ENCODE measurements at places on chromosomes 16 and 17. TPM values are rescaled to one million over a fixed set of nuclear protein-coding genes. Genes with fewer than 3 reads are reported as not detected.

Gene AGRP
- not detected for total RNA-seq

Gene TRIM16
- total RNA-seq, result 51.3 TPM

Gene KIF2B
- not detected for total RNA-seq

Gene TBX2
- total RNA-seq, result not detected

Gene TMEM238L
- not detected for total RNA-seq

Gene KLHL10
- not detected for total RNA-seq

Gene OR2C1
- total RNA-seq, result not detected

Gene HSD11B2
- total RNA-seq, result 0.29 TPM

Gene BEAN1
- total RNA-seq, result not detected

Gene POLR2A
- total RNA-seq, result 208 TPM

Gene B4GALNT2
- total RNA-seq, result 0.07 TPM

Measured in T-helper 1 cell treated with Interleukin-12 subunit alpha and Interleukin-12 subunit beta and Interleukin-4 antibody, amounts not matched to agents 30 ng/mL and 1 ng/mL, for 36 hours (primary cell).